ENCODE measurements at places on chromosomes 3 and 15.

- no peak for DNase-seq
Observed at GRCh38 chr15:61367953-61368352, 138.9 kb upstream of the RORA start.

DNA sequence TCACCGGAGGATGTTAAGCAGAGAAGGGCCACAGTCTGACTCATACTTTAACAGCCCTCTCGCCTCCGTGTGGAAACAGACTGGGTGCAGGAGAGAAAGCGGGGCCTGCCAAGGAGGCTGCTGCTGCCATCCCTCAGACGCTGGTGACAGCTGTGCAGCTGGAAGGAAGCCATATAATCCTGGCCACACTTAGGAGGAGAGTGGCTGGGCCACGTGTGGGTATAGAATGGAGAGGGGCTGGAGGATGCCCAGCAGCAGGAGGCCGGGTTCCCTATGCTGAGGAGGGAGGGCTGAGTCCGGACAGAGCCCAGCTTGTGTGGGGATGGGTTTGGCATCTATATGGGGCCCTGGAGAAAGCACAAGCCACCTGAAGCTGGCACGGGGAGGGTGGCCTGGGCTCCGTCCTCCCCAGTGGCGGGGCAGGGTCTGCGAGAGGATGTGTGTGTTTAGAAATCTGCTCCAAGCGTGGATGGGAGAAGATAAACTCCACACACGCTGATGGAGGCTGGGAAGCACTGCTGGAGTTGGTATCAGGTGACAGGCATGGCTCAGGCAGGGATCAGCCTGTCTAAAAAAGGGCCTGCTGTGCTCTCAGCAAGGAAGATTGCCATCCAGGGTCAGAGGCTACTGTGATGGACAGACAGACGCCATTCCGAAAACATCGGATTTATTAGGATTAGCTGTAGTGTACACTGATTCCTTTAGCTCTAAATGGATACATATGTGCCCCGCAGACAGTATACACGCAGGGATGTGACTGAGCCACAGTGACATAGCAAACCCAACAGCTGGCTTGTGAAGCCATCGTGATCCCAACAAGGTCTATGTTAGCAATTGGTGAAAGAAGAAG is 15.9 kb downstream of the ABTB1 start:
- DNase-seq: no peak

GRCh38 chr15:96273317-96274086 is 57.0 kb upstream of the NR2F2 start:
- DNase-seq: no peak

DNA sequence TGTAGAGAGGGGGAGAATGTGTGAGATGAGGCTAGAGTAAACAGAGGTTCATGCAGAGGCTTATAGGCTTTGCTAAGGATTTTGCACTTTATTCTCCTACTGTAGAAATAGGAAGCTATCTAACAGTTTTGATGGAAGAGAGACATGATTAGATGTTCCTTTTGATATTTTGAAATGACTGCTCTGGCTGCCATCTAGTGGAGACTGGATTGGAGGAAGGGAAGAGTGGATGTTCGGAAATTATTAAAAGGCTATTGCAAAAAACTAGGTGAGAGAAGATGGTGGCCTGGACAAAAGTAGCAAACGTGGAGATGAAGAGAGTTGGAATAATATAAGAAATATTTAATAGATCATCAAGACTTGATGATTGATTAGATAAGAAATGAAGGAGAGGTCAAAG is 42.2 kb downstream of the SYN2 start:
- no peak for DNase-seq

GRCh38 chr3:146589899-146590508 is 15.1 kb downstream of the PLSCR5 start:
- peak; percentile 59 for DNase-seq

DNA sequence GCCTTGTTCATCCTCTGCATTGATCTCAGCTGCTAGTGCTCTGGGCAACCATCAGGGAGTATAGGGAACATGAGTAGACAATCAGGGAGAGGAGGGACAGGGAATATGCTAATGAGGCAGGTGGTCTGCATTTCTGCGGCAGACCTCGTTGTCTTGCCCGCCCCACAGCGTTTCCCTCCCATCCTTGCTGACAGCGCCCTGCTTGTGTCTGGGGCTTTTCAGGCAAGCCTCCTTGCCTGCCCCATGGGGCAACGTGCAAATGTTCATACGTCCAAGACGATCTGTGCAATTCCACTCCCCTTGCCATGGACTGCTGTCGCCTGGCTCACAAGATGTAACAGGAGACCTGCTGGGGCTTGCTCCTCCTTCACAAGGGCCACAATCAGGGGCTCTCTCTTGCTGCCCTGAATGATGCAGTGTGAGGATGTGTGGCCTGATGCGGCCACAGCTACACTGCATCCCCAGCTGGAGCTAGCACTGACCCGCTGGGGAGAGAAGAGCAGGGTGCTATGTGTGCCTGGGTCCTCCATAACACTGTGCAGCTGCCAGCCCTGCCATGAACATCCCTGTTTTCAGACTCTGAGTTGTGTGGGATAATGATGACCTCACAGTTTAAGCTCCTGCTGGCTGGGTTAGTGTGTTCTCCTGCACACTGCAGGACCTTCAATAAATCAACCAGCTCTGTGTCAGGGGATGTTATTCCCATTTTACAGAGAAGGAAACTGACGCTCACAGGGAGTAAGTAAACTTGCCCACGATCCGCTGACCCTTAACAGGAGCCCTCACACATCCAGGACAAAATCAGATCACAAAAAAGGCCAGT is 211.3 kb downstream of the KLF13 start:
- no peak for DNase-seq

DNA sequence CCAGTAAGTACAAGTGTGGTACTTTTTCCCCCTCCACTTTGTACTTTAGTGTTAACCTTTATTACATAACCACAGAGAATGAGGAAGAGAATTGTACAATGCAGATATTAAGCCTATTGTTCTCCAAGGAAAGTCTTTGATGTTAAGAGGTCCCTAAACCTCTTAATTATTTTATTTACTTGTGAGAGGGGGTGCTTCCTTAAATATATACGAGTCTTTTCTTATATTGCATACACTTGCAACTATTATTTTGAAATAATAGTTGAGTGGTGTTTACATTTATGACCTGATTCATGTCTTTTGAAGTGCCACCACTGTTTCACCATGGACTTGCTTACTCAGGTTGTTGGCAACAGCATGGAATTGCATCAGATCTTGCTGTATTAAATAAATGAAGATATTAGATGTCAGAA is 10.1 kb downstream of the USP3 start:
- DNase-seq: no peak

DNA sequence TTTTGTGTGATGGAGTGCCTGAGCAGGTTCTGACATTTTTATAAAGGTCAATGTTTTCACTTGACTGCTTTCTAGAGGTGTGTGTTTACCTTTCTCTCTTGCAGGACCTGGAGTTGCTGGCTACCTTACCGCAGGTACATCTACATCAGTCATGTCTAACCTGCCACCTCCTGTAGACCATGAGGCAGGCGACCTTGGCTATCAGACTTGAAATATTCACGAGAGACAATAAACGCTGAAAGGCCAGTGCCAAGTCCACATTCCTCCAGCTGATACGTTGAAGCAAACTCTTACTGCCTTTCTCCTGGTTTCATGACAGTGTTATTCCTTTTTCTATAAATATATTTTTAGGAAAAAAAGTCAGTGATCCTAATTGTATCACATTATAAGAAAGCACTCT is 59.0 kb upstream of the ACKR4 start:
- DNase-seq: no peak

All from SK-N-MC (cell line).